Retinal pigment epithelial cell (primary cell): ENCODE measurements at places on chromosomes 1 and 21.

- no peak for DNase-seq
Observed at GRCh38 chr1:20785907-20786252, 1.2 kb downstream of the HP1BP3 start.

GRCh38 chr1:153040950-153041631 lies at the start of gene SPRR2D:
Gene SPRR2D, minus strand, starts transcription at chr1:153041120. Its CDS starts 774 bp downstream, at chr1:153040346.
- DNase-seq, result no peak

- no peak for DNase-seq
Observed at GRCh38 chr1:229116114-229116513, 154.8 kb upstream of the RAB4A start.

GRCh38 chr1:55445416-55445815 lies 230.3 kb upstream of the USP24 start:
- no peak for DNase-seq

DNA sequence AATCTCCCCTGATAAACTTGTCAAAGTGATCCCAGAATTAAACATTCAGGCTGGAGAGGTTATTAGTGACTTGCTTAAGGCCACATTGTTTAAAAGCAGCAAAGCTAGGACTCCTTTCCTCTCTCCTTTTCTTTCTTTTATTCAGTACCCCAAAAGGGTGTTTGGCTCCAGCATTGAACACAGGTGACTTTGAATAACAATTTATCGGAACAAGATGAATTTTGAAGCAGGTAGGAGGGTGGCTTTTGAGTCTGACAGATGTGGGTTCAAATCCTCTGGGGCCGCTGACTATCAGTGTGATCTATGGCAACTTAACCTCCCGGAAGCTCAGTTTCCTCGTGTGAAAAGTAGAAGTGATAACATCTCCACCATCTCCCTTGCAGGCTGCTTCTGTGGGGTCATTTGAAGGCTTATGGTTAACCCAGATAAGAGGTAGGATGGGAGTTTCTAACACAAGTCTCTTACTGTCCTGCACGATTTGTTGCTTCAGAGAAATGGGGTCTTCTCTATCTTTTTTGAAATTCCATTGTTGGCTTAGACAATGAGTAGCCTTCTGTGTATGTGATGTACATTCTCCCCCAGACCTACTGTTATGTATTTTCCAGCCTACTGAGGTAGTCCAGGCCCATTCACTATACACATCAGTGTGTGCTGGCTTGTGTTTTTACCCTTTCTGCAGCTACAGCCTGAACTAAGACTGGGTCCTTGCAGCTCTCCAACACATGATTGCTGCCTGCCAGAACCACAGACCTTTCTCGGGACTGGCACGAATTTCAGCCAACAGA lies 29.0 kb downstream of the JUN start:
- no peak for DNase-seq

DNA sequence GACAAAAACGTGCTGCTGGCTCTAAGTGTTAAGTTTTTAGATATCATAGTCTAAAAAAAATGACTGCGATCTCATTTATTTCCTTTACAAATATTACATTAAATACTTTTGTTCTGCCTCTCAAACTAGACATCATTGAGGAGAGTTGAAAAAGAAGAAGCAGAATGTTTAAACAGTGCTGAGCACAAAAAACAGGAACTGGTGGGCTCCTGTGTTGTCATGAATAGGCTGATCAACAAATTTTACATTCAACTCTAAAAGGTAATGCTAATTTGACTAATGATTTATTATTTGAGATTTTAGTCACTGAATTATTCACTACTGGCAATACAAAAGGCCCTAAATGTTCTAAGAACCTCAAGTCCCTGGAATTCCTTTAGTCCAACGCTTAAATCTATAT lies 66.1 kb downstream of the GPATCH2 start:
- DNase-seq, result no peak

DNA sequence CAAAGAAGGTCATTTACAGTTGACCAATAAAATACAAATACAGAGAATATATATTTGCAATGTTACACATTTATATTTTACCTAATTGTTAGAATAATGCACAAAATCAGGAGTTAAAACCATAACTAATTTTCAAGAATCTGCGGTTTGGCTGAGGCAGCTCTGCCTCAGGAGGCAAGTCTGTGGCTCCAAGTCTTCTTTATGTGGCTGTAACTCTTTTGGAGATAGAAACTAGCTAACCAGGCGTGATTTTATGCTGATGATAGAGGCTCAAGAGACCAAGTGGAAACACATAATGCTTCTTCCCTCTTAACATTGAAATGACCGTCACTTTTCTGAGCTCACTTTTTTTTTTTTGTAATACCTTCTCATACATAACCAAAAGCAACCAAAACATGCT lies 744.7 kb upstream of the CXADR start:
- DNase-seq, result no peak

DNA sequence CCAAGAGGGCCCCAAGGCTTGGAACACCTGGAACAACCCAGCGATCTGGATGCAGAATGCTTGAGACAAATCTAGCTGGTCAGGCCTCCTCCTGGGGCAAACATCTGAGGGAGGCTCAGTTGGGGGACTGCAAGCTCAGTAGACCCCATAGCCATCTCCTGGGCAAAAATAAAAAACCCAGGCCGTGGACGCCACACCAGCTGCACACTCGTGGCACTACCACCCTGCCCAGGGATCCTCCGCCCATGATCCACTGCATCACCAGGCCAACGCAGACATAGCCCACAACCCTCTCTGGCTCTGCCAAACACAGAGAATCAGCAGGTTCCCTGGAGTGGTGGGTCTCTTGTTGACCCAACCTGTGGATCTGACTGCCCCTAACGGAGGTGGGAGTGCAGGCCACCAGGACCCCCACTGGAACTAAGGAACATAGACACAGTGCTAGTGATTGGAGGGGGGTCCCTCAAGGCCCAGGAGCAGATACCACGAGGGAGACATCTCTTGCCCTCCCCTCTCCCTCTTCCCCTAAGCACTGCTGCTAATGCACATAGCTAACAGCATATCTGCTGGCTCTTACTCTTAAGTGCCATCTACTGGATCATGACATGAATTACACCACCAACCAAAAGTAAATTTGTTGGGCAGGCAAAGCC lies 147.2 kb downstream of the CHD1L start:
- no peak for DNase-seq

DNA sequence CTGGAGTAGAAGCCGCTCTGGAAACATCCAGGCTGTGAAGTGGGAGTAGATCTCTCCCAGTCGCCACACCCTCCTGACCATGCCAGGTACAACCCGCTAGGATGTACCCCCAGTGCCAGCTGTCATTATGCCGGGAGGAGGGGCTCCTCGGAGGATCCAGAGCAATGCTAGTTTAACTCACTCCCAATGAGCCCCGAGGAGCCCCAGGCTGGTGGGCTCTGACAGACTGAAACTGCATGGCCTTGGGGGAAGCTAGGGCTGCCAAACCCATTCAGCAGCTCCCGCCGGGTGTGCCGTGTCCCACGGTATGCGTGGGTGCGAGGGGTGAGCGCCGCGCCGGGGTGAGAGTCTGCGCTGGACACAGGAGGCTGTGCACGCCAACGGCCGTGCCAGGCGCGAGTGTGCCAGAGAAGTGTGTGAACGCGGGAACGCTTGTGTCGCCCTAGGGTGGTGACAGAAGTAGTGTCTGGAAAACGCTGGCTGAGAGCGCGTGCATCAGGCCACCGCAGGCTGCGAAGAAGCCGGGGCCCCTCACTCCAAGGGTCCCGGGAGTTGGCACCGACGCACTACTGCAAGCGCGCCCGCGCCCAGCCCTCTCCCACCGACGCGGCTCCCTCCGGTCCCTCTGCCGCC lies 177.1 kb upstream of the EDN2 start:
- no peak for DNase-seq

DNA sequence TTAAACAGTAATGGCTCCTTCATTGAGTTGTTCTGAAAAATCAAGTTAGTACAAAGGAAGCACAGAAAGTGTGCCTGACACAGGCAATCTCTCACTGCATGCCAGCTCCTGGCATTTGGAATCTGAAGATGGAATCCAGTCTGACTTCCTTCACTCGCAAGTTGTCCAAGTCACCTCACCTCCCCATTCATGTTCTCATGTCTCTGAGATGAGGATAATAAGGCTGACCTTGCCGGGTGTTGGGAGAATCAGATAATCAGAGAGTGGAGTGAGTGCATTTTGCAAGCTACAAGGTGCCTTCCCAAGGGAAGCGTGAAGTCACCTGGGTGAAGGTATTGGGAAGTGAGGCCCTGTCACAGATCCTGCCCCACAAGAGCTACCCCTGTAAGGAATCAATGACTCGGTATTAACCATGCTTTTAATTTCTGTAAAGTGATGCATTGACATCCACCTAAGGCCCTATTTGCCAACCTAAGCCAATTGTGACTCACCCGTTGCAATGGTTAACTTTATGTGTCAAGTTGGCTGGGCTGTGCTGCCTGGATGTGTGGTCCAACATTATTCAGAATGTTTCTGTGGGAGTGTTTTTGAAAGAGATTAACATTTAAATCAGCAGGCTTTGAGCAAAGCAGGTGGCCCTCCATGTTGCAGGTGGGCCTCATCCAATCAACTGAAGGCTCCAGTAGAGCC lies 62.5 kb upstream of the TARBP1 start:
- no peak for DNase-seq

GRCh38 chr1:236269439-236269838 lies 12.3 kb downstream of the ERO1B start:
- no peak for DNase-seq

DNA sequence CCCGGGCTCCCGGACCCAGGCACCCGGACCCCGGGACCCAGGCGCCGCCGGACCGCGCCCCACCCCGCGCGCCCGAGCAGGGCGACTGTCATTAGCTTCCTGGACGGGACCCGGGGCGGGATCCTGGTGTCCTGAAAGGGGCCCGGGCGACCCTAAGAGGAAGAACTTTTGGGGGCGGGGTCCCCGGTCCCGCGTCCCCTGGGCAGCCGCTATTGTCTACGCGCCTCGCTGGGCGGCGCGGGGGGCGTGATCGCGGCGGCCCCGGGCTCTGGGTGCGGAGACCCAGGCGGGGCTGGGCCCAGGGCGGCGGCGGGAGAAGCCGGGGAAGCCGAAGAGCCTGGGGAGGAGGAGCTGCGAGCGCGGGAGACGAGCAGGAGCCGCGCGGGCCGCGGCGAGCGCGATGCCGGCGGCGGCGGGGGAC lies 465 bp downstream of the HUNK start:
- no peak for DNase-seq

DNA sequence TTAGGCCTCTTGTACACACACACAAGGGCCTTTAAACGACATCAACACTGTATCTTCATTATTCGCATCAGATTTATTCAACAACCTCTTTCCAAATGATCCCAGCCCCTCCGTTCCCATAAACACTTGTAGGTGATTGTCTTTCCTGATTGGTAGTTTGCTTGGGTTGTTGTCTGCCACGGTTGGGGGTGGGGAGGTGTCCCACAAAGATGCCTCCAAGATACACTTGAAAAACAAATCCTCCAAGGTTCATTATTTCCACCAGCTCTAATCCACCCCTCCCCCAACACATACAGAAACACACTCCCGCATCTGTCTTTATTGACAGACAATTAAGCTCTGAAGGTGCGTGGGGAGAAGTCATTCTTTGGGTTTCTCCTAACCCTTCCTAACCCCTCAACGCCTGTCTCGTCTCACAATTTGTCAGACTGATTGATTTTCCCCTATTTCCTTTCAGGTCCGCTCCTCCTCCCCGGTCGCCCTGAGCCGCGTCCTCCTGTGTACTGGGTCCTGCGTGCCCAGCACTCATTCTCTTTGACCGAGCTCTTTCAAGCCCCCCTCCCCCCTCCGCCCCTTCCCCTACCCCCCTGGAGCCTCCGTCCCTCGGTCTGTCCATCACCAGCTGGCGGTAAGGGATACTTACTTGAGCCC lies 1.4 kb downstream of the WDR26 start:
- DNase-seq, result no peak

DNA sequence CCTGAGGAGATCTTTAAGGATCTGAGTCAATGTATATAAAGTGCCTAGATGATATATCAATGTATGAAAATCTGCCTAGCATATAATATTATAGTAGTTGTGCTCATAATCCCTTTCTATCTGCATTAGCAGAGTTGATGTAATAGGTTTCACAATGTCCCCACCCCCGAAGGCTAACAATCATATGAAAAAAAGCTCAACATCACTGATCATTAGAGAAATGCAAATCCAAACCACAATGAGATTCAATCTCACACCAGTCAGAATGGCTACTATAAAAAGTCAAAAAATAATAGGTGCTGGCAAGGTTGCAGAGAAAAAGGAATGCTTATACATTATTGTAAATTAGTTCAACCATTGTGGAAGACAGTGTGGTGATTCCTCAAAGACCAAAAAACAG lies 147.8 kb upstream of the DPT start:
- no peak for DNase-seq

- DNase-seq, result no peak
Observed at GRCh38 chr1:163820766-163821165, 499.0 kb downstream of the NUF2 start.

GRCh38 chr1:113783254-113784103 lies 24.2 kb upstream of the PHTF1 start:
- no peak for DNase-seq

DNA sequence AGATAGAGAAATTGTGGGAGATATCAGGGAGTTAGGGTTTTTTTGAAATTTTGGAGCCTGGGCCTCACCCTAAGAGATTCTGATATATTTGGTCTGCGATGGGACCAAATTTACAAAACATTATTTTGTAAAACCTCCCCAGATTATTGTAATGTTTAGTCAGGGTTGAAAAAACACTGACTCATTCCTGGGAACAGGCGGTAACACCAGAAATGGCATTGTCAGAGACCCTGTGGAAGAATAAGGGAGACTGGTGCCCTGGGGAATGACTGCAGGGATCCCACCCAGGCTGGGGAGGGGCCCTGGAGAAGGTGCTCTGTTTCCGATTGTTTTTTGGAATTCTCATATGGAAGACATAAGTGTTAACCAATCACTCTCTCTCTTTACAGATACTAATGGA lies 13.1 kb upstream of the STRIP1 start:
- DNase-seq, result no peak

DNA sequence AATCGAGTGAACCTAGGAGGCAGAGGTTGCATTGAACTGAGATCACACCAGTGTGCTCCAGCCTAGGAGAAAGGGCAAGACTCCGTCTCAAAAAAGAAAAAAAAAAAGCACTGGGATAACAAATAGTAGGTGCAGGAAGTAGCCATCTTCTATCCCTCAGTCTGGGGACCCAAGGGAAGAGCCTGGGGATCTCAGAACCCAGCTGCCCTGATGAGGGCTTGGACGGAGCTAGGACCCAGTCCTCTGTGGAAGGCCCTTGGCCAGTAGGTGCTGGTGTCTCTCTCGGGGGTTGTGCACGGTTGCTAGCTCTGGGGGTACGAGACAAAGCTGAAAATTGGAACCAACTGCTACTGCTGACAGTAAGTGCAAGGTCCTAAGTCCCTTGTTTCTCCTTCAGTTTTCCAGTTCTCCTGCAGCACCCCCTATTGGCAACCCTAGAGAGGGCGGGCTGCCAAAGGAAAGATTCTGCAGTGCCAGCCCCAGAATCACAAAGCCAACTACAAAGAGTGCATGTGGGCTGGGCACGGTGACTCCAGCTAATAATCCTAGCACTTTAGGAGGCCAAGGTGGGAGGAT lies 57.6 kb upstream of the KIF1B start:
- no peak for DNase-seq

DNA sequence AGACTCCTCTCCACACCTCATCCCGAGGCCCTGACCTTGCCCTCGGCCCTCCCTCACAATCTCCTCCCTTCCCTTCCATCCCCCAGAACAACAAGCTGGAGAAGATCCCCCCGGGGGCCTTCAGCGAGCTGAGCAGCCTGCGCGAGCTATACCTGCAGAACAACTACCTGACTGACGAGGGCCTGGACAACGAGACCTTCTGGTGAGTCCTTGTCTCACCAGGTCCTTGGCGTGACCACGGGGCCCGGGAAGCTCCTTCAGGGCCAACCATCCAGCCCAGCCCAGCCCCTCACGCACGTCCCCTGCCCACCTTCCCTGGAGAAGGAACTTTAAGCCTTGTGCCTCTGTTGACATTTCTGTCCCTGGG lies 15.6 kb downstream of the PODN start:
- no peak for DNase-seq

- DNase-seq, result peak; percentile 3
Observed at GRCh38 chr1:30675761-30676160, 47.6 kb downstream of the MATN1 start.
